Mammary epithelial cell (primary cell): ENCODE measurements at places on chromosomes 12 and 14.
A peak's percentile ranks its signal among the peaks of the same experiment; 100 is the strongest.

GRCh38 chr12:52295663-52296062, 4.3 kb upstream of the KRT81 start:
- peak; percentile 69 for DNase-seq

- no peak for DNase-seq
Measured at GRCh38 chr12:76798864-76799263, 34.9 kb downstream of the ZDHHC17 start.

DNA sequence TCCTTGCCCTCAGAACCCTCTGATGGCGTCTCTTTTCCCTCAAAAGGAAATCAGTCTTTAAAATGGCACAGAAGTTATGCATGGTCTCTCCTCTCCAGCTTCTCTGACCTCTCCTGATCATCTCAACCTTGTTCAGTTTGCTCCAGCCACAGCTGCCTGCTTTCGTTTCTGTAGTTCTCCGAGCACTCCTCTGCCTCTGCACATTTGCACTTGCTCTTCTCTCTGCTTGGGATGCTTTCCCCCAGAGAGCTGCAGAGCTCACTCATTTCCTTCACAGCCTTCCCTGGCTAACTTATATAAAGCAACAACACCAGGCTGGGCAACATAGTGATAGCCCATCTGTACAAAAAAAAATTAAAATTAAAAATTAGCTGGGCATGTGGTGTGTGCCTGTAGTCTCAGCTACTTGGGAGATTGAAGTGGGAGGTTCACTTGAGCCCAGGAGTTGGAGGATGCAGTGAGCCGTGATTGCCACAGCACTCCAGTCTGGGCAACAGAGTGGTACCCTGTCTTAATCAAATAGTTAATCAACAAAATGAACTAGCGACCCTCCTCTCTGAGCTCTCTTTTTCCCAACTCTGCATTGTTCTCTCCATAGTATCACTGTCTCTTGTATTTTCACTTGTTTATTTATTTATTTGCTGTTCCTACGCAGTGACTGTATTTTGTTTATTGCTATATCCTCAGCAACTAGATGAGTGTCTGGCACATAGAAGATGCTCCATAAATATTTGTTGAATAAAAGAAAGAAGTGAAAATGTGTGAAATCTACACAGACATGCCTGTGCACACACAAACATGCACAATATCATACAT, 37.7 kb downstream of the PPFIBP1 start:
- DNase-seq: no peak

DNA sequence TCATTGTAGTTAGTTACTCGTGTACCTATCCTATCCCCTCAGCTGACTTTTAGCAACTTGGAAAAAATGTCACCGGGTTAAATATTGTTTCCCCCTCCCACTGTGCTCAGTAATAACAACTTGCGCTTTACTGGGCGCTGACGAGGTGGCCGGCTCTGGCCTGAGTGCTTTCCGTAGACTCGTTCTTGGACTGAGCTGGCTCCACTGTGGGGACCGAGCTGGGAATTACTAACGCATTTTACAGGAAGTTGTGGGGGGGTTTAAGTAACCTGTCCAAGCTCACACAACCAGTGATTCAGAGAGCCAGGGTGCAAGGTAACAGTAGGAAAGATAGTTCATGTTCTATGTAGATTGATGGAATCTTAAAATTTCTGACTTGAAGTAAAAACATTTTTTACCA, 82.5 kb upstream of the KICS2 start:
- DNase-seq: no peak

GRCh38 chr12:55681142-55682077, 26.3 kb downstream of the ITGA7 start:
- peak; percentile 43 for DNase-seq

DNA sequence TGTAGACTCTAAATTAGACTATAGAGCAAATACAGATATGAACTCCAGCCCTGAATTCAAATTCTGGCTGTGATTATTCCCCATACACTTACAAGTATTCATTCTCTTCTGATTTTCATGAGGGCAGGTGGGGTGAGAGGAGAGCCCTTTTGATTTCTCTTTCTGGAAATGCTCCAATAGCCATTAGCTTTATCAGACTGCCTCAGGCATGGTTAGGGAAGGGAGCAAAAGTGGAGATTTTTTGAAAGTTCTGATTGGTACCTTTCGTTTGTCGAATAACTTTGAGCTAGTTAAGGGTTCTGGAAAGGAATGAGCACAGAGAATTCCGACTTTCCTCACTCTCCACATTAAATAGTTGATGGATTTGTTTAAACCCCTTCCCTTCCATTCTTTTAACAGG, 7.8 kb downstream of the HOXC5 start:
- no peak for DNase-seq

- DNase-seq: no peak
Measured at GRCh38 chr12:67659292-67659691, 10.7 kb downstream of the DYRK2 start.

DNA sequence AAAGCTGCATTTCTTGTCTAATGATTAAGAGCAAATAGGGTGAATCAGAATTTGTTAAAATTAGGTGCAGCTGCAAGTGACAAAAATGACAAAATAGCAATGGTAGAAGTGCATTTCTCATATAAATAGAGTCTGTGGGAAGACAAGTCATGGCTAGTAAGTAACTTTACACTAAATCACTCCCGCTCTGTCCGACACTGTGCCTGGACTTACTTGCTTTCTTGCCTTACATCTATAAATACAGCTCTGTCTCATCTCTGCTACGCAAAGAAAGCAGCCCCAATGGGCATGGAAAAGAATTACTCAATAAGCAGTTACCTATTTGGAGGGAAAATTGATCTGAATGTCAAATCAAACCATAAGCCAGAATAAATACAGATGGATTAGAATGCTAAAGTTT, 245.4 kb upstream of the KRR1 start:
- DNase-seq: no peak

DNA sequence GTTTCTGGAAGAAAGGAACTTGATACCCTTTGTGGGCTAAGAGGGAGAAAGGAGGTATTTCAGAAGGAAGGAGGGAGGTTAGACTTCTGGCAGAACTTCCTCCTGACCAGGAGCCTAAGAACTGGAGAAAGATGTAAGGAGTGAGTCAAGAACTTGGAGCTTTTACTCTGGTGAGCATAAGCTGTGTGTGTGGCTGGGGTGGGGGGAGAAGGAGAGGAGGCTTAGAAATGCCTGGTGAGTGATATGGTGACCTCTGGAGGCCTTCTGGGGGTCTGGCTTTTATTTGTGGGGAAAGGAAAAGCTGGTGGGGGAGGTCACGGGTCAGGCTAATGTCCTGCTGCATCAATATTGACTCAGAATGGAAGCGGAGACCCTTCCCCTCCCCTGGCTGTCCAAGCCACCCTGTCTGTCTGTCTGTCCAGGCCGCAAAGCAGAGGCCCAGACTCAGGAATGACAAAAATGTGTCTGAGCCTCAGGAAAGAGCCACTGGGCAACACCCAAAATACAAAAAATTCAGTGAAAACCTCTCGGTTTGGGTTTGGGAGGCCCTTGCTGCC, 4.8 kb downstream of the LRP1 start:
- no peak for DNase-seq

DNA sequence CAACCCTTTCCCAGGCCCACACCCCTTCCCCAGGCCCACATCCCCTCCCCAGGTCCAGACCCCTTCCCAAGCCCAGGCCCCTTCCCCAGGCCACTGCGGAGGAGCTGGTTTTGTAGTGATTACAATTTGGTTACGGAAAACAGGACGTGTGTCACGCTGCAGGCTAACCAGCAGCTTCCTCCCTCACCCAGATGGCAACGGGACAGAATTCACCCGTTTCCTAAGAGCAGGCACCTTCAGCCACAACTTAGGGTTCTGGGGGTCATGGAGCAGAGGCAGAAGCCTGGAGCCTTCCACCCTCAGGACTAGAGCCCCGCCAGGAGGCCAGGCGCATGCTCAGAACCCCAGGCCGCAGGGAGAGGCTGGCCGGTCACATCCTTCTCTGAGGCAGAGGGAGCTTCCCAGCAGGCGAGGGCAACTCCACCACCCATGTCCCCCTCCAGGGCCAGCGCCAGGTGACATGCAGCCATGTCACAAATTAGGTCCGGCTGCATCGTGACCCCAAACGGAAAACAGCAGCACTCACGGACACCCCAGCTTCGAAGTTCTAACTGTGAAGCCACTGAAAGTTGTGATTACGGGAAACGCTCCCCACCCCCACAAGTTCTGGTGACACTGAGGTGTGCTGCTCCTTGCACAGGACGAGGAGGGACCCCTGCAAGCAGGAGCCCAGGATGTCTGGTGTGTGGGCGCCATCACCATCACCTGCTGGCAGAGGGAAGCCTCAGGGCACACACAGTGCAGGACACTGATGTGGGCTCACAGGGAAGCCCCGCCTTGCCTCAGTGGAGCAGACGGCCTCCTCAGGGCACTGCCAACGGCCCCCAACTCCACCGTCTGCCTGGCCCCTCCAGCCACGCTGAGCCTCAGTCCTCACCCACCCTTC, 7.7 kb downstream of the BRF1 start:
- DNase-seq: no peak

DNA sequence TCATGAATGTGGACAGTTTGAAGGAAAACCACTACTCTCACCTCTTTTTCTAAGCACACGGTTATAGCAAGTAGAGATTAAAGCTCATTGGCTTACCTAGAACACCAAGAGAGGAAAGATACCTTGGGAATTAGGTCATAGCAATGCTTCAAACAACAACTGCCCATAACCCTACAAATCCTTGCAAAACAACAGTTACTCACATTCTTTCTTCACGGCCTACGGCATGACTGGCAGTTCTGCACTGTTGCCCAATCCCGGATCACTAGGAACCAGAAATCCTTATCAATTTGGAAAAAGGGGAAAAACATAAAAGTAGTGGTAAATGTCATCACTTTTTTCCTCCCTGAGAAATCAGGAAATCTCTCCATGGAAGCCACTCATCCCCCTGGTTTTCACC, 9.6 kb upstream of the ISM2 start:
- DNase-seq: peak; percentile 39

DNA sequence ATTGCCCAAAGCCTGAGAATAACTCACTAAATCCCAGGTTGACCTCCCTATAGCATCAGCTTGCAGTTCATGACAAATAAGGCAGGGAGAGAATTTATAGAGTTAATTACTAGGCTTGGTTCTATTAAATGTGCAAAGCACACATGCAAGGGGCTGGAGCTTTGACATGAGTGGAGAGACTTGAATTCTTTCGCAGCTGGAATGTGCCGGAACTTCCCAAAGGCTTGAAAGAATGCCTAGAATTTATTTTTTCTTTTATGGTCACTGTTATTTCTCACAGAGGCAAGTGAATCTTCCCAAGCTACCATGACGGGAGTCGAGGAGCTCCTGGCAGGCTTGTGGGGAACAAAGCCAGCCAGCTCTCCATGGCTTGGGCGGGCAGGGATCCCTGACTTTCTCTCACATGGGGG, 95.5 kb upstream of the USP44 start:
- no peak for DNase-seq
